ENCODE measurements at places on chromosomes 13 and 19.

GRCh38 chr13:113965383-113965874, 8.4 kb downstream of the C13orf46 start:
- DNase-seq = no peak

GRCh38 chr19:50046649-50047503, 21.1 kb downstream of the ZNF473 start:
- DNase-seq = peak; percentile 18

- no peak for DNase-seq
These were observed 9.7 kb downstream of the TLE6 start for GRCh38 chr19:2986951-2987524.

DNA sequence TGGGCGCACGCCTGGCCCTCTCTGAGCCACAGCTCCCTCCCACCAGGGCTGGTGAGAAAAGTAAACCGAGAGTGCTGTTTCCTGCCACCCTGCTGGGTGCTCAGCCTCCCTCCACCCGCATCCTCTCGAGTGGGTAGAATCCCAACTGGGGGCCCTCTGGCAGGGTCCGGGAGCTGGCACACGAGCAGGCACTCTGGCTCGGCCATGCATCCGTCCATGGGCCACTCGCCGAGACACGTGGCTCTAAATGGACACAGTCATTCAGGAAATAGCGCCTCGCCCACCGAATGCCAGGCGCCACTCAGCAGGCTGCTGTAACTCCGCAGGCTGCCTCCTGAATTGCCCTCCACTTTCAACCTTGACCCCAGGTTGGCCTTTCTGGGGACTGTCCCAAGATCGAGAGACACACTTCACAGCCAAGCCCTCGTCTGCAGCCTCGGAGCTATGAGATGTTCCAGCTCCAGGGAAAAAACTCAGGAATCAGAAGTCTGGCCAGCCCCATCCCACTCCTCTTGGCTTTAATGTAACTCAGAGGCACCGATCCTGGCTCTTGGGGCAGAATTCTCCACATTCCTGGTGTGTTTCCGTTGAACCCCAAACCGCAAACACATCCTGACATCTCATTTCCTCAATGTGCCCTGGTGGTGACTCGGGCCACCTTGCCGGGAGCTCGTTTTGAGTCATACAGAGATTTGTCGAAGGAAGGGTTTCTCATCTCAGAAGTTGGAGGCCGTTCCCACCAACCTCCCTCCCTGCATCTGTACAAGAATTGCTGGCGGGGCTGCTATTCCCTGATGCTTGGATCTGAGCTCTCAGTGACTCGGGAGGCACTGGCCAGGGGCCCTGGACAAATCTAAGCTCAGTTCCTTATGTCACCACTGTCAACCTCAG, 14.1 kb downstream of the KLF2 start:
- peak; percentile 96 for DNase-seq

DNA sequence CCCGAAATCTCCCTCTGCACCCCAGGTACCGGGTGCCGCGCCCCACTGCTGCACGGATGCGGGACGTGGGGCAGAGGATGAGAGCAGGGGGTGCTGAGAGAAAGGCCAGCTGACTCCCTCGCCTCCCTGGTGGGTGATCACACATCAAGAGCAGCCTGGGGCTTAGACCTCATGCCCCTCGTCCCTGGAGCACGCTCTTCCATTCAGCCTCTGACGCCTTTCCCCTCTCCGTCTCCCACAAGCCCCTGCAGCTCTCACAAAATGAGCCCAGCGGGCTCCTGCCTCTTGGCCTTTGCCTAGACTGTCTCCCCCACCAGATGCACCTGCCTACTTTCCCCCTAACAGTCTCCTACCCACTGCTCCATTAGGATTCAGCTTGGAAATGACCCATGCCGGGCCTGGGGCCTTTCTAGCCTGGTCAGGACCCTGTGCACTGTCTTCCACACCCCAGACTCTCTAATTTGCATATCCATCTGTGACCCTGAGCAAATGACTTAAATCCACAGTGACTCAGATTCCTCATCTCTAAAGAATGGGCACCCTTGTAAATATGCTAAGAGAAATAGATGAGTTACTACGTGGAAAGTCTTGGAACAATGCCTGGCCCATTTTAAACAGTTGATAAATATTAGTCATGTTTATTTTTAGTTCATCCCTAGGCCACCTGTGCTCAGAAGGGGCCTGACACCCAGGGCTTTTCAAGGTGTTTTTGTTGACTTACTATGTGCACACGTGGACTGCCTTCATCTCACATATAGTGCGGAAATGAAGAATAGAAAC, 582 bp upstream of the PTPRH start:
- DNase-seq = peak; percentile 98

DNA sequence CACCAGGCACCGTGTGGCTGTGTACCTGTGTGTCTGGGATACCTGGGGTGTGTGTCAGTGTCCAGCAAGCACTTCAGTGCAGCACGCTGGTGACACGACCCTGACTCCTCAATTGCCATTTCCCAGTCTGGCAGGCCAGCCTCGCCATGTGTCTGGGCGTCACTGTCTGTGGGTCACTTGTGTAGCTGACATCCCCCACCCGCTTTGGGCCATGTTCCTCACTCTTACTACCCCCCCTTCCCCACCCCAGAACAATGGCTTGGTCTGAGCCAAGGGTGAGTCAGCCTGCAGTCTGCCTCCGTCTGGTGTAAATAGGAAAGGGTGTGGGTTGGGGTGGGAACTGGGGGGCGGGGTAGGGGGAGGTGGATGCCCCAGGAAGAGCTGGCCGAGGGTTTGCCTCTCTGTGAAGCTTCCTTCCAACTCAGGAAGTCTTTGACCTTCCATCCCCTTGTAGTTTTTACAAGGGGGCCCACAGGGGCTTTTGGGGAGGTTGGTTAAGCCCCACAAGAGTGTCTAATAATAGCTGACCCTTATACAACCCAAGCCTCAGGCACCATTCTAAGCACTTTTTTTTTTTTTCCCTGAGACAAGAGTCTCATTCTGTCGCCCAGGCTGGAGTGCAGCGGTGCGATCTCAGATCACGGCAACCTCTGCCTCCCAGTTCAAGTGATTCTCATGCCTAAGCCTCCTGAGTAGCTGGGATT, 17.6 kb downstream of the NOVA2 start:
- DNase-seq = peak; percentile 7

DNA sequence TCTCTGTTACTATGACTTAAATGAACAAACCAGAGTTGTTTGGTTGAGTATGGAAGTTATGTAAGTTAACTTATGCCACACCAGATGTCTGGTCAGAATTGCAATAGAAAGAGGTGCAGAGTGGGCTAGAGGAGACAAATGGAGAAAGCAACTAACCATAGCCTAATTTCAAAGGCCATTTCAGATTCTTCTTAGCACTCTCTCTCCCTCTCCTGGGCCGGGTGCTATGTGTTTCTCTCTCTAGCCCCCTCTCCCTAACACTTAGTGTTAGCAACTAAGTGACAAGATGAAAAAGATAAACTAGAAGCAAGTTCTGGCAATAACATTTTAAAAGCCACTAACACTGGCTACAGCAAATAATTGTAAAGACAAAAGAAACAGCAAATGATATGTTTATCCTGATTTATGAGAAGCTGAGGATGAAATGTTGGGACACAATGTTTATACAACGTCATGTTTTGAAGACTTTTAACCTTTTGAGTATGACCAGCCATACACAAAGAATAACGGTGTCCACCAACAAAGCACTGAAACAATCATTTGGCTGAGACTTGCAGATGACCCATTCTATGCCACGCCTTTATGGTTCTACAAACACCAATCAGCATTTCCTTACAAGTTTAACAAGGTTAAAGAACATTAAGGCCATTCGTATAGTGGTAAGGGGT, 18.6 kb downstream of the SERPINE3 start:
- no peak for DNase-seq

DNA sequence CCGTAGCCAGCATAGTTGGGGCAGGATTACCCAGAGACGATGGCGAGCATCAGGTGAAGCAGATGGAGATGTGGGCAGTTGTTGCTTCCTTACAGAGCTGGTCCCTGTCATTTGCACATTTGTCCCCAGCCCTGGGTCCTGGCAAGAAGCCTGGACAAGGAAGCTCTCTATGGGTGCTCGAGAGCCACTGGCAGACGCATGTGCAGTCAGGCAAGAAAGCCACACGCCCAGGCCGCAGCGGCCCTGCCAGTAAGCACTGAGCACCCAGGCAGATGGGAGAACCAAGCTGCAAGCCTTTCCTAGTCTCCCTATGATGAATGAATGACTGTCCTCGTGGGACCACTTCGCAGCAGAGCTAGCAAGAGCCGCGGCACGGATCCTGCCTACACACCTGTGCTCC, 182.8 kb downstream of the FOXO1 start:
- no peak for DNase-seq

DNA sequence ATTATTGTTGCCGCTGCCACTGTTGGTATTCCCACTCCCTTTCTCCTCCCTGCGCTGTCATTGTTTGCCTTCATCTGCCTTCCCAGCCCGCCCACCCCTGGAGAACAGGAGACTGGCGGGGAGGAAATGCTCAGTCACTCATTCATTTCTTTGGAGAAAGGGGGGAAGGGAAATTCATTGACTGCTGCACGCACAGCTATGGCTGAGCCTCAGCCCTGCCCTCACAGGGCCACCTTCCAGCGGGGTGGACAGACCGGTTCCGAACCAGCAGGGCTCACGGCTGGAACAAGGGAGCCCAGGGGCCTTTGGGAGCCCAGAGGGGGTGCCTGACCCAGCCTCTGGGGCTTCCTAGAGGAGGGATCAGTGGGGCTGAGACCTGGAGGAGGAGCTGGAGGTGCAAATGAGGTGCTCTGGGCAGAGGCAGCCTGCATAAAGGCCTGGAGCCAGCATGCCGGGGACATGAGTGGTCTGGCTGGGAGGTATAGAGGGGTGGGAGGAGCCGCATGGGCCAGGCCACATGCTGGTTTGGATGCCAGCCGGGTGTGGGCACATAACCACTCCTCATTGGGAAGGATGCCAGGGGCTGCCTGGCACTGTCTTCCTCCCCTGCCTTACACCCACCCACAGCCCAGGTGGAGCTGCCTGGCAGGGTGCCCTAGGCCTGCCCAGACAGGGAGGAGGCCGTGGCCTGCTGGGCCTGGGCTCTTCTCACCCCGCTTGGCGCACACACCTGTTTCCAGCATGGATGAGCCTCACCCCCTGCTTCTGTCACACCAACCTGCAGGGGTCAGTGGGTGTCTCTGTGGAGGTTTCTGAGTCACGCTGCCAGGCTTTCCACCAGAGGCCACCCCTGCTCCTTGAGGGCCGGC, 26.8 kb downstream of the PPP5C start:
- DNase-seq = peak; percentile 50

GRCh38 chr13:110366733-110367132, 59.6 kb downstream of the COL4A2 start:
- no peak for DNase-seq

GRCh38 chr13:44439452-44440024, 65.9 kb downstream of the SERP2 start:
- DNase-seq = no peak

DNA sequence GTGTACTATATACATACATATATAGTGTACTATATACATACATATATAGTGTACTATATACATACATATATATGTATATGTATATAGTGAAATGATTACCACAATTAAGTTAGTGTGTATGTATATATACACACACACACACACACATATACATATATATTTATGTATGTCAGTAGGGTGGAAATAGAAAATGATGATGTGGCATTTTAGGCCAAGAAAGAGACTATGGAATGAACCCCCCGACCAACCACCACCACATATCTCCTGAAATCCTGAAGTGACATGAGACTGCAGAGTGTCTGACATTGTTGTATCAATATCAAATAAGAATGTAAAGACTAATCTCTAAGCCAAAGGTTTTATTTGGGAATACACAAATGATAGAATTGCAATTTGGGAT, 107.6 kb downstream of the RFC3 start:
- no peak for DNase-seq

- no peak for DNase-seq
These were observed 26.6 kb downstream of the SHISA2 start for GRCh38 chr13:26025196-26025595.

DNA sequence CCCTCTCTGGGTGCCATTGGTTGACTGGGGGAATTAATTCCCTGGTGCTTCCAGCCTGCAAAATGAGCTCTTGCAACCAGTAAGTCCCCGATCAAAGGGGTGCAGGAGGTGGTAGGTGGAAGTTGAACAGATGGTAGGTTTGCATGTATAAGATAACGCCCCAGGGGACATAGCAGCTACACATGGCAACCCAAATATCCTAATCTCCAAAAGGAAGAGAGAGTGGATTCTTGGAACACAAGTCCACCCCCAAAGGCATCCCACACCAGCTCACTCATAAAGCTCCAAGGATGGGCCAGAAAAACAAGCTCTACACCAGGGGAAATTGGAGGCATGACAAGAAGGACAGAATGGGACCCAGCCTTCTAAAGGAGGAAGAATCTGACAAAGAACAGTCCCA, 4.8 kb downstream of the CD209 start:
- DNase-seq = no peak

GRCh38 chr19:772730-773436, 22.0 kb downstream of the MISP start:
- no peak for DNase-seq

DNA sequence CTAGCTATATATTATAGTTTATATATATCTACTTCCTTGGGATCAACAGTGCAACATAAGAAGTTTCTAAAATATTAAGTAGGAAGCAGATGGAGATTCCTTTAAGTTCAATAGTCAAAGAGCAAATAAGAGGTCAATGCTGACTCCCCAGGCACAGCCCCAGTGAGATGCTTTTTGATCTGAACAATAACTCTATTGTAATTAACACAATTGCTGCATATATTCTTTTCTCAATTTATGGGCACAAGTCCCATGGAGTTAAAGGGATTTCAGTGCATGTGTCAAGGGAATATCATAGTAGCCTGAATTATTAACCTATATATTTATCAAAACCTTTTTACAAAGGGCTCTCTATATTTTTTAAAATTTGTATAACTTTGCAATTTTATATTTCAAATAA, 180.8 kb downstream of the SPRY2 start:
- DNase-seq = no peak

GRCh38 chr13:75364131-75364713, 117.7 kb downstream of the TBC1D4 start:
- peak; percentile 21 for DNase-seq

DNA sequence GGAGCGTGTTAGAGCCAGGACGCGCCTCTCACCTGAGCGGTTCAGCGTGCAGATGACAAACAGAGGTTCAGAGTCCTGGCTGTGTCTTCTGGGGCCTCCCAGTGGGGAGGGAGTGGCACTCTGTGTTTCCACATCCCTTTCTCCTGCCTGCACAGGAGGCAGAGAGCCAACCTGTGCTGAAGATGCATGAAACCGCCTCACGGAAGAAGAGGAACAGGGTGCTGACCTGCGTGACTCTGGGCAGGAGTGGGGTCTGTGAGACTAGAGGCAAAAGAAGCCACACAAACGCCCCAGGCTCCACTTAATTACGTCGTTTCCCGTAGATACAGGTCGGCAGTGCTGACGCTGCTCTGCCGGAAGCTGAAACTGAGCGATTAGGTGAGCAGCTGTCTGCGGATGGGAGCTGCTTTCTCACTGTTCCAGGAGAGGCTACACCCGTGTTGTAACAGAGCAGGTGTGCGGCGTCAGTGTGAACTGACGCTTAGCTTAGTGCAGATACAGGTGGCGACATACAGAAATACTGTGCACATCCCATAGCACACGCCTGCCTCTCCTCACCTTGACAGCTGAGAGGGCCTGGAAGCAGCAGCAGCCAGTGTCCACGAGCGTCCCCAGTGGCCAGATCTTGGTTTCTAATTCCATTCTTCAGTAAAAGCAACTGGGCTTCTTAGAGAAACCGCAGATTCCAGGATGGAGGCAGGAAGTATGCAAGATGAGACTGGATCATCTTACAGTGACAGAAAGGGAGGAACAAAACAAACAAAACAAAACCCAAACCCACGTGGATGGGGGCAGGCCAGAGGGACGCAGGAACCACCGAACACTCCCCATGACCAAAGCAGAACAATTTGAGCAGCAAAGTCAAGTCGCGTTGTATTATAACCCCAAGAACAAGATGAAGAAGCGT, 37.7 kb upstream of the MCF2L start:
- peak; percentile 76 for DNase-seq
